AG20443 (cell line): ENCODE measurements at places on chromosomes 2 and 18.

DNA sequence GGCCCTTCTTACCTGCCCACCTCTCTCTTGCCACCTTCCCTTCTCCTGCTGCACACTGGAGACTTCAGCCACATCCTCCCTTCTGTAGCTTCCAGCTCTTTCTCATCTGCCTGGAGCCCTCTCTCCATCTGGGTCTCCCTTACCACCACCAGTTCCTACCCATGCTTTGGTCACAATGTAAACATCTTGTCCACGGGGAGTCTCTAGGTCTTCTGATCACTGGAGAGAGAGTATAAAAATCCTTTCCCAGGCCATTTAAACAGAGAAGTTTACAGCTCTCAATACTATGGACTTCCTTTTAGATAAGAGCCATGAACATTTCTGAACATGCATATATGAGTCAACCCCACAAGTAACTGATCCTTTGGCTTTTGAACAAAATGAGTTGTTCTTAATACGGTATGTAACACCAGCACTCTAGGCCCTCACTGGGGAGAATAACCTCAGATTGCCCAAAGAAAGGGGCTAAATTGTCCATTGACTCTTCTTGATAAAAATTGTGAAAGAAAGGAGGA lies 5.8 kb downstream of the ARHGAP25 start:
- DNase-seq: no peak

GRCh38 chr2:137930146-137930545 lies 34.1 kb upstream of the HNMT start:
- DNase-seq: no peak

DNA sequence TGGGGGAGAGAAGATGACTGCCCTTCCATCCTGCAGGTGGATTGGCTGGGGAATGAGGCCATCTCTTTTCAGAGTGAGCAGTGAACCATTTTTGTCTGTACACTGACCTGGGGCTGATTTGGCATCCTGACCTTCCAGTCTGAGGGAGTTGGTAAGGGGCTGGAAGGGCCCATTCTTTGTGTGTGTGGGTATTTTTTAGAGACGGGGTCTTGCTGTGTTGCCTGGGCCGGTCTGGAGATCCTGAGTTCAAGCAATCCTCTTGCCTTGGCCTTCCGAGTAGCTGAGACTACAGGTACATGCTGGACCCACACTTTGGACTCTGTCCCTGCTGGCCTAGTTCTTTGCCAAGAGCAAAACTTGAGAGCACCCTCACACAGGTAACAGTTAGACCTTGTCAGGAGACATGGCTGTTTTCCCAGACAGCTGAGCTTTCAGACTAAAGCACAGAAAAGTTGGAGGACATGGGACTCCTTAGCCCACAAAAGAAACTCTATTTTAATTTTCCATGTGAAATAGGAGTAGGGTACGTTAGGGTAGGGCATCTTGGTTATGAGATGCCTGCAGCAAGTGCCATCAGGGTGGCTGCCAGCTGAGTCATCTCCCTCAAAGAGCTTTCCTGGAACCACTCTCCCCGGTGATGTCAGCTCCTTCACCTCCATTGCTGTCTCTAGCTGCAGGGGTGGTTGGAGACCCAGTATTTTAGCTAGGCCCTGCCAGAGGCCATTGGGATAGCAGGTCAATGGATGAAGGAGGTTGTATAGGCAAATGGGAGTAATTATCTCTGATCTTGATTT lies 60.7 kb downstream of the DGKD start:
- peak; percentile 61 for DNase-seq

DNA sequence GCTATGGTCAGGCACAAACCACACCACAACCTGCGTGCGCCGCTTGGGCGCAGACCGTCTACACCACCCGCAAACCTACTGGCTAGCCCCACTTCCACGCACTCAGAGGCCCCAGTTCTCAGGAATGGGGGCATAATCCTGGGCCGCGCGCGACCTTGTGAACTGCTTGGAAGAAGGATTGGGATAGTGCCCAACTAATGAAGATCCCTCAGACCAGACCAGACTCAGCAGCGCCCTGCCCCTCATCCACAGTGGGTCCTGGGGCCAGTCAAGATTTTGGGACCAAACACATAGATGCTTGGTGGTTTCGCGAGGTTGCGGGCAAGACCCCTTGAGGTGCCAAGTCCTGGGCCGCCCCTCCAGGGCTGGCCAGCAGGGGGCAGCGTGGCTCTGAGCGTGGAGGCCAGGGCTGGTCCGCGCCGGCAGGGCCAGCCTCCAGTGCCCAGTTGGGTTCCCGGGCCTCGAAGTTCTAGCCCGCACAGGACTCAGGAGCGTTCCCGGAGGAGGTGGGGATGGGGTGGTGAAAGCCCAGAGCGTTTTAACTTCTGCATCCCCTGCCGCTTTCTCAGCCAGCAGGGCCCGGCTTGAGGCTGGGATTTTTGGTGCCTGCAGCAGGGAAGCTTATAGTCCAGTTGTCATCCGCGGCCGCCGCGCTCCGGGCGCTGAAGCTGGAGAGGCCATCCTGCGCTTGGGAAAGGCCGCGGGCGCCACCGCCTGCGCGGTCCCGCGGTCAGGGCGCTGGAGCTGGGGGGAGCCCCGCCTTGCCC lies 8.3 kb downstream of the OSR1 start:
- peak; percentile 41 for DNase-seq
